ENCODE measurements at places on chromosomes 4 and X. TPM values are rescaled to one million over a fixed set of nuclear protein-coding genes. Genes with fewer than 3 reads are reported as not detected.
A peak's percentile ranks its signal among the peaks of the same experiment; 100 is the strongest.

GRCh38 chr4:70761276-70761816 is 39.6 kb downstream of the RUFY3 start:
- no peak for DNase-seq
- no peak overlapping the region for H3K4me3 ChIP-seq
- no peak overlapping the region for H3K27ac ChIP-seq
- H3K27me3 ChIP-seq: no peaks in the 10 kb centered on the region
- H3K36me3 ChIP-seq: peaks cover 24% of the 10 kb centered on the region

The FAM9C gene
- not detected for total RNA-seq

GRCh38 chr4:146456681-146457080 is 65.1 kb downstream of the SLC10A7 start:
- H3K4me3 ChIP-seq: no peak overlapping the region
- peaks cover 5% of the 10 kb centered on the region for H3K4me1 ChIP-seq
- no peaks in the 10 kb centered on the region for H3K27me3 ChIP-seq
- H3K36me3 ChIP-seq: no peaks in the 10 kb centered on the region
- no peak overlapping the region for H3K27ac ChIP-seq

DNA sequence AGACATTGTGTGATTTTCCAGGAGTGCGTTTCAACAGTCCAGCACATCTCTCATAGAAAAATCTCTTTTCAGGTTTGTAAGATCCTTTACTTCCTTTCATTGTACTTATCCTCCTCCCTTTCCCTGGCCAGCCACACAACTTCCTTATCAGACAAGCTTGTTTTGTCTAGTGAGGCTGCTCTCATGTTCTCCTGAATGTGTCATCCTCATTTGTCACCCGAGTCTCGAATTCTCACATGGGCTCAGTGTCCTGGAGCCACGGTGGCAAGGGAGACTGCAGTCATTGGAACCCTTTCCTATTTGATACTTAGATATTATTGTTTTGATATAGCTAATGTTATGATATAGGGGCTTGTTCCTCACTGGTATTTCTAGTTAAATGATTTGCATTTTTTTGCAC is 16.9 kb downstream of the SYNPO2 start:
- no peaks in the 10 kb centered on the region for H3K27me3 ChIP-seq
- no peaks in the 10 kb centered on the region for H3K4me1 ChIP-seq
- H3K27ac ChIP-seq: no peak overlapping the region
- no peaks in the 10 kb centered on the region for H3K36me3 ChIP-seq
- no peak overlapping the region for H3K4me3 ChIP-seq

The SULT1E1 gene
- total RNA-seq: not detected

DNA sequence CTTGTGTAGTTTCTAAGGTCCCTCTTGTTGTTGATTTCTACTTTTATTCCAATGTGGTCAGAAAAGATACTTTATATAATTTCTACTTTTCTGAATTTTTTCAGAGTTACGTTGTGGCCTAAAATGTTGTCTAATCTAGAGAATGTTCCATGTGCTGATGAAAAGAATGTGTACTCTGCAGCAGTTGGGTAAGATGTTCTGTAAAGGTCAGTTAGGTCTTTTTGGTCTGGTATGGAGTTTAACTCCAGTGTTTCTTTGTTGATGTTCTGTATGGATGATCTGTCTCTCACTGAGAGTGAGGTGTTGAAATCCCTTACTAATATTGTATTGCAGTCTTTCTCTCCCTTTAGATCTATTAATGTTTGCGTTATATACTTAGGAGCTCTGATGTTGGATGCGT is 37.0 kb upstream of the GPRIN3 start:
- H3K27me3 ChIP-seq: no peaks in the 10 kb centered on the region
- no peak overlapping the region for H3K27ac ChIP-seq
- no peaks in the 10 kb centered on the region for H3K4me1 ChIP-seq
- no peak overlapping the region for H3K4me3 ChIP-seq
- no peak for DNase-seq

GRCh38 chr4:94551643-94552564 is 100.2 kb downstream of the PDLIM5 start:
- no peaks in the 10 kb centered on the region for H3K36me3 ChIP-seq
- H3K4me1 ChIP-seq: no peaks in the 10 kb centered on the region
- DNase-seq: no peak
- H3K4me3 ChIP-seq: no peak overlapping the region

- no peak overlapping the region for H3K4me3 ChIP-seq
- no peaks in the 10 kb centered on the region for H3K4me1 ChIP-seq
- no peak overlapping the region for H3K27ac ChIP-seq
- H3K27me3 ChIP-seq: no peaks in the 10 kb centered on the region
- DNase-seq: no peak
Observed at GRCh38 chr4:106907216-106907615, 128.9 kb downstream of the DKK2 start.

DNA sequence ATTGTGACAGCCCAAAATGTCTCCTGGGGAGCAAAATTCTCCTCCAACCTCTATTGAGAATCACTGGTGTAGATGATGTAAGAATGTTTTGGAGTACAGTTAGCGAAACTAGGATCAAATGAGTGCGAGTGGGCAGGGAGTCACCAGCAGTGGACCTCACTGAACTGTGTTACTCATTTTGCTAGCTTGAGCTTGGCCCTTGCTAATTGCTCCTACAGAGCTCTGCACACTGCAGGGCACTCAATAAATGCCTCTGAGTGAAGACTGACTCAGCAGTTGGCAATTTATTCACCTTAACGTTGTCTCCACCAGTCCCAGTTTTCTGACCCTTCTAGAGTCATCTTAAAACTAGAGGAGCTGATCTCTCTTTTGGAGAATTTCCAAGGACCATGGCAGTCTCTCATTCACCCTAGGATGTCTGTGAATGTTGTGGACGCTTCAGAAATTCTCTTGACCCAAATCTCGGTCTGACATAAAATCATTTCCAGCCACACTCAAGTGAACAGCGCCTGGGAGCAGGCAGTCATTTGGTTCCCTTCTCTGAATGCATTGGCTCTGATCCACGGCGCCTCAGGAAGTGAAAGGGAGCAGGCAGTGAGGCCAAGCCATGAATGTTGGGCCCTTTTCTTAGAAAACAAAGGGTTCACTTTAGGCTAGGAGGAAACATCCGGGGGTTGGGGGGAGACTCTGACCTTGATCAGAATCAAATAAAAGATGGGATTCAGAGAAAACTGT is 148.1 kb downstream of the NWD2 start:
- no peaks in the 10 kb centered on the region for H3K36me3 ChIP-seq
- no peak overlapping the region for H3K27ac ChIP-seq
- no peak overlapping the region for H3K4me3 ChIP-seq
- DNase-seq: no peak

The MAGEC3 gene
- not detected for total RNA-seq

The HTN3 gene
- not detected for total RNA-seq

The SPIN2A gene
- 3.3 TPM for total RNA-seq

- H3K27me3 ChIP-seq: no peaks in the 10 kb centered on the region
- peak; percentile 32 for DNase-seq
- peaks cover 22% of the 10 kb centered on the region for H3K4me1 ChIP-seq
- peak overlapping the region; percentile 84 for H3K27ac ChIP-seq
Observed at GRCh38 chrX:71253253-71254091, 468 bp downstream of the ZMYM3 start.

DNA sequence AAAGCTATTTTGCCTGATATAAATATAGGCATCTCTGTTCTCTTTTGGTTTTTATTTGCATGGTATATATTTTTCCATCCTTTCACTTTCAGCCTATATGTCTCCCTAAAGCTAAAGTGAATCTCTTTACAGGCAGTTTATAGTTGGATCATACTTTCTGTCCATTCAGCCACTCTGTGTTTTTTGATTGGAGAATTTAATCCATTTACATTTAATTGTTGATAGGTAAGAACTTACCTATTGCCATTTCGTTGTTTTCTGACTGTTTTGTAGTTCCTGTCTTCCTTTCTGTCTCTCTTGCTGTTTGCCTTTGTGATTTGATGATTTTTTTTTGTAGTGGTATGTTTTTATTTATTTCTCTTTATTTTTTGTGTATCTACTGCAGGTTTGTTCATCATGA is 155.9 kb upstream of the ANXA3 start:
- H3K27ac ChIP-seq: no peak overlapping the region
- H3K4me1 ChIP-seq: no peaks in the 10 kb centered on the region
- DNase-seq: no peak
- H3K36me3 ChIP-seq: no peaks in the 10 kb centered on the region
- H3K27me3 ChIP-seq: no peaks in the 10 kb centered on the region
- H3K4me3 ChIP-seq: no peak overlapping the region

DNA sequence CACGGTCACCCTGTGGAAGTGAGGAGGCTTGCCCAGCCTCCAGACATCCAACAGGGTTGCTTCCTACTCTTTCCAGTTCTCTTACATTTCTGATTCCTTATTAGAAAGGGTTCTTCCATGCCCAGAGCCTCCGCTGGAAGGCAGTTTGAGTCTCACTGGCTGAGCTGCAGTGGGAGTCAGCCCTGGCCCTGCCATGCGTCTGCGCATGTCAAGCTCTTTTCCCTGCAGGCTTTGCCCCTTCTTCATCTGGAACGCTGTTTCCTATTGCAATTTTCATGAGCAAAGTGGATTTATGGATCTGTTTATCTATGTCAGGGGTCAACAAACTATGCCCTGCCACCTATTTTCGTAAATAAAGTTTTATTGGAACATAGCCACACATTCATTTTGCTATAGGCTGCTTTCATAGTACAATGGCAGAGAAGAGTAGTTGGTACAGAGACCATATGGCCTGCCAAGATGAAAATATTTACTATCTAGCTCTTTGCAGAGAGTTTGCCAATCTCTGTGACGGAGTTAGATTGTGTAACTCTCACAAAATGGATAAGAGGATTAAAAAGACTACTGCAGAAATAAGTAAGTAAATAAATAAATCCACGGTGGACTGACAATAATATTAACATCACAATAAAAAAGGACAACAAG is 3.9 kb upstream of the CHRNA9 start:
- DNase-seq: no peak
- H3K36me3 ChIP-seq: no peaks in the 10 kb centered on the region
- H3K4me3 ChIP-seq: no peak overlapping the region
- H3K27ac ChIP-seq: no peak overlapping the region
- peaks cover 4% of the 10 kb centered on the region for H3K27me3 ChIP-seq

DNA sequence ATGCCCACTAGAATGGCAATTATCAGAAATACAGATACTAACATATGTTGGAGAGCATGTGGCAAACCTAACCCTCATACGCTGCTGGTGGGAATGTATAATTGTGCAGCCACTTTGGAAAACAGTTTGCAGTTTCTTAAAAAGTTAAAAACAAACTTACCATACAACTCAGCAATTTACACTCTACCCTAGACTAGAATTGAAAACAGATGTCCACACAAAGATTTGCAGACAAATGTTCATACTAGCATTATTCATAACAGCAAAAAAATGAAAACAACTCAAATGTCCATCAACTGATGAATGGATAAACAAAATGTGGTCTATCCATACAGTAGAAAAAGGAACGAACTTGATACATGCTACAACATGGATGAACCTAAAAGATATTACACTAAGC is 64.4 kb downstream of the SLC9A7 start:
- H3K4me3 ChIP-seq: no peak overlapping the region
- no peak for DNase-seq
- H3K27me3 ChIP-seq: no peaks in the 10 kb centered on the region
- peaks cover 28% of the 10 kb centered on the region for H3K4me1 ChIP-seq

DNA sequence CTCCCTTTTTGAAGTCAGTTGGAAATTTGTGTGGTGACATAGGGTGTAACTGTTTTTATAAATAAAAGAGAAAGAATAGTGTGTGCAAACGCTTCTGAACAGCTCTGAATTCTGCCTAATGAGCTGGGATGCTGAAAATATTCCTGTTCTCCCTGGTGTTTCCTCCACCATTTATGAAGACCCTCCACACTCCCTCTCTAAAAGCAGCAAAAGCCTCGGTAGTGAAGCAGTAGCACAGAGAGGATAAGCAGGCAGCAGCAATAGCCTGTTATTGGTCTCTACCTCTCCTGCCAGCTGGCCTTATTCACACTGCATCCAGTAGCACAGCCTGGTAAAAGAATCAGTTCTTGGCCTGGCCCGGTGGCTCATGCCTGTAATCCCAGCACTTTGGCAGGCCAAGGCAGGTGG is 406.1 kb downstream of the IQCM start:
- no peaks in the 10 kb centered on the region for H3K27me3 ChIP-seq
- no peaks in the 10 kb centered on the region for H3K36me3 ChIP-seq
- H3K4me3 ChIP-seq: no peak overlapping the region
- no peak overlapping the region for H3K27ac ChIP-seq

The CSN3 gene
- total RNA-seq: not detected

The IL3RA gene
- 1.6 TPM for total RNA-seq

The TRIM2 gene
- 6.4 TPM for total RNA-seq

GRCh38 chr4:15689540-15689939 is 7.9 kb downstream of the FAM200B start:
- H3K4me3 ChIP-seq: no peak overlapping the region
- DNase-seq: no peak
- H3K27ac ChIP-seq: no peak overlapping the region
- H3K27me3 ChIP-seq: no peaks in the 10 kb centered on the region
- peaks cover 23% of the 10 kb centered on the region for H3K36me3 ChIP-seq

GRCh38 chrX:8846266-8846665 is 45.1 kb upstream of the FAM9A start:
- H3K36me3 ChIP-seq: no peaks in the 10 kb centered on the region
- DNase-seq: no peak
- H3K27me3 ChIP-seq: no peaks in the 10 kb centered on the region
- H3K4me3 ChIP-seq: no peak overlapping the region
- H3K27ac ChIP-seq: no peak overlapping the region
- H3K4me1 ChIP-seq: no peaks in the 10 kb centered on the region

The BST1 gene
- total RNA-seq: 0.32 TPM

- no peak overlapping the region for H3K27ac ChIP-seq
- no peak for DNase-seq
- no peaks in the 10 kb centered on the region for H3K36me3 ChIP-seq
- H3K4me1 ChIP-seq: no peaks in the 10 kb centered on the region
- no peak overlapping the region for H3K4me3 ChIP-seq
Observed at GRCh38 chrX:110557864-110558263, 199.2 kb downstream of the RTL9 start.

The MMGT1 gene
- total RNA-seq: 24.4 TPM

The AIFM1 gene
- 15.9 TPM for total RNA-seq

- no peak for DNase-seq
- peak overlapping the region; percentile 84 for H3K27ac ChIP-seq
- H3K36me3 ChIP-seq: no peaks in the 10 kb centered on the region
Observed at GRCh38 chrX:110318664-110318968, 731 bp upstream of the AMMECR1 start.

The TBC1D8B gene
- 8.4 TPM for total RNA-seq

DNA sequence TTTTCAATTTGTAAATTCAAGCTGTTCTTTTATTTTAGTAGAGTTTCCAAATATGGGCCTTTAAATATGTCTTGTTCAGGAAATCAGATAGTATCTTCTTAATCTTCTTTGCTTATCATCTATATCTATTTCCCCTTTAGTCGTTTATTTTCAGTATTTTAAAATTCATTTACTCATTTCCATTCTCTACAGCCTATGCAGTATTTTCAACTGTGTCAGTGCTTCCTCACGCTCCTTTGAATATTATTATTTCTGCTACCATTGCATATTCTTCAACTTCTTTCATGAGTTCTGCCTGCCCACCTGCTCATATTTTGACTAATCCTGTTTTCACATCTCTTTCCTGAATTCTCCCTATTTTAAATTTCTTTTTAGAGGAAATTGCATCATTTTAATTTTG is 185.4 kb downstream of the DKK2 start:
- H3K4me1 ChIP-seq: no peaks in the 10 kb centered on the region
- no peaks in the 10 kb centered on the region for H3K27me3 ChIP-seq
- no peak overlapping the region for H3K27ac ChIP-seq
- no peak for DNase-seq
